ENCODE measurements at places on chromosomes 11 and 22.

DNA sequence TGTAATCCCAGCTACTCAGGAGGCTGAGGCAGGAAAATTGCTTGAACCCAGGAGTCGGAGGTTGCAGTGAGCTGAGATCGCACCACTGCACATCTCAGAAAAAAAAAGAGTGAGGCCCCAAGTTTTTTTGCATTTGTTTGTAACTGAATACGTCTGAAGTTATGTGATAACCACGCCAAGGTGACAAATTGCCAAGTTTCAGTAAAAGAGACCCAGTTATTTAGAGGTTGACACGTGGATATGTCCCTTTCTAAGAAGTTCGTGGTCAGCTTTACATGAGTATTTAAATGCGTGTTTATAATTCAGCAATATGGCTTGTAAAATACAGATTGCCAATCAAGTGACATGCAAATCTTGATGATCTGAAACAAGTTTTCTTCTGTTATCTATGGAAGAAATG, 8.0 kb downstream of the PPARA start:
- no peak for DNase-seq

DNA sequence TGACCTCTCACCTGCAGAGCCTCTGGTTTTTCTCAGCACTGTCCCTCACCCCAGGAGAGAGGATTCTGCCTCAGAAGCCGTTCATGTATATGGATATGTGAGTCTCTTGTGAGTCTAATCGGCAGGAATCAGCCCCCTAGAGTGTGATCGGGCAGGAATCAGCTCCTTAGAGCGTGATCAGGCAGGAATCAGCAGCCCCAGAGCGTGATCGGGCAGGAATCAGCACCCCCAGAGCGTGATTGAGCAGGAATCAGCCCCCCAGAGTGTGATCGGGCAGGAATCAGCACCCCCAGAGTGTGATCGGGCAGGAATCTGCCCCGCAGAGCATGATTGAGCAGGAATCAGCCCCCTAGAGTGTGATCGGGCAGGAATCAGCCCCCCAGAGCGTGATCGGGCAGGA, 80.0 kb upstream of the EIF3D start:
- DNase-seq: no peak

GRCh38 chr11:69272831-69273485, 21.0 kb upstream of the MYEOV start:
- DNase-seq: no peak

DNA sequence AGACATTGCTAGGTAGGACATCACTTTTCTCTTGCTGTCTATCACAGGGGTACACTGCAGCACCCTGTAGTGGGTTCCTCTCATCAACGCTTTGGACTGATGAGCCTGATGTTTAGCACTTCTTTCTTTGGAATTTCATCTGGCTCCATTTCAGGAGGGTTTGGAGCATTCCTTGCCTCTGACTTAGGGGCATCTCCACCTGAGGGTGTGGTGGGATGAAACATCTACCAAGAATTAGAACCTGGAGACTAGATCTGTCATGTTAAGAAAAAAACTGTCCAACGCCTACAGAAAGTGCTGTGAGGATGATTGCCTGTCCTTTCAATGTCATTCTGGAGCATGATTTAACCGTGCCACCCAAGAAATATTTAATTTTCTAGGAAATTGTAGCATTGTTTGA, 648.4 kb downstream of the ETS1 start:
- DNase-seq: no peak

DNA sequence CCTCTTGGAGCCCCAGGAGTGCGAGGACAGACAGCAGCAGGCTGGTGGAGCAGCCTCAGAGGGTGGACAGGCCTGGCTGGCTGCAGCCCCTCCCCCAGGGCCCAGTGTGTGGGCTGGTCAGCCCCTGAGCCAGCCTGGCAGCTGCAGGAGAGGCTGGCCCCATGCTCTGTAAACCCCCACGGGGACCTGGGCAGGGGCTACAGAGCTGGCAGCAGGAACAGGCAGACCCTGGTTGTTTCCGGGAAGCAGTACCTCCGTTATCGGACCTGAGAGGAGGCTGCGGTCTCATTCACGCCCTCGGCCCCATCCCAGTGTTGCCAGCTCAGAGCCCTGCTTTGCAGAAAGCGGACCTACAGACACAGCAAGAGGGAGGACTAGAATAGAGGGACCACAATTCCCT, 38.5 kb upstream of the COMT start:
- no peak for DNase-seq

DNA sequence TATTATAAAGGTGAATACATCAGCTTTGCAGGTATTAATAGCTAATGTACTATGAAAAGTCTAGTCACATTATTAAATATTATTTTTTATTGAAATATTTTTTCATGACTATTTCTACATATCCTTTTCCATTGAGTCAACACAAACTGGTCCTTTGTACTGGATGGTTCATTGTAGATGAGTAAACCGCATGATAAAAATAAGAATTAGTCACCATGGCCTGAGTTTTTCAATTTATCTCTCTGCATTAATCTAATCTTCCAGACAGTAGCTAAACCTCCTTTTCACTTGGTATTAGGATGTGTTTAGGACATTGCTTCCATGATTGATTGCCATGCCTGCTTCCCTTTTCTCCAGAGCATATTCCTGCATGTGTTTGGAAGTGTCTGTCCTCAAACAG, 439.4 kb upstream of the ARHGAP42 start:
- no peak for DNase-seq

Measured in left kidney (tissue), 8 donors.